A549 treated with AZD2906 at 1 μM for 4 hours (cell line): ENCODE measurements at places on chromosomes 11 and 22. TPM values are rescaled to one million over a fixed set of nuclear protein-coding genes. Genes with fewer than 3 reads are reported as not detected.

Gene ASCL2
- 0.06 to 0.08 TPM in 2 of 5 replicates, not detected in the others for total RNA-seq

Gene SCN4B
- total RNA-seq = 0.01 to 0.05 TPM (median 0.04 TPM) in 4 of 5 replicates, not detected in the other

Gene CAPN1
- 107 to 119 TPM (median 117 TPM) in 5 replicates for total RNA-seq

Gene CFAP68
- 30.2 to 35.4 TPM (median 31.7 TPM) in 5 replicates for total RNA-seq

Gene RPS25
- total RNA-seq = 771 to 1,028 TPM (median 776 TPM) in 5 replicates

Gene OR8G1
- total RNA-seq = not detected in 5 replicates

Gene MAPK8IP2
- 2.6 to 3.9 TPM (median 3.8 TPM) in 5 replicates for total RNA-seq

Gene BDNF
- total RNA-seq = 7.3 to 9.7 TPM (median 8.3 TPM) in 5 replicates

Gene OR10D3
- total RNA-seq = not detected in 5 replicates

Gene JRKL
- total RNA-seq = 4.2 to 8.0 TPM (median 5.9 TPM) in 5 replicates

Gene RHBDD3
- 19.1 to 29.9 TPM (median 26.5 TPM) in 5 replicates for total RNA-seq

Gene OR8H3
- not detected in 5 replicates for total RNA-seq

Gene XKR3
- not detected in 5 replicates for total RNA-seq

Gene PIH1D2
- total RNA-seq = 0.61 to 1.3 TPM (median 0.86 TPM) in 5 replicates

Gene MMP7
- total RNA-seq = 20.6 to 32.5 TPM (median 23.4 TPM) in 5 replicates

Gene KLHL22
- 8.8 to 11.2 TPM (median 10.3 TPM) in 5 replicates for total RNA-seq

Gene UPK2
- 0.23 to 1.2 TPM (median 0.90 TPM) in 5 replicates for total RNA-seq

Gene INS
- not detected in 5 replicates for total RNA-seq

Gene SCN3B
- total RNA-seq = 0.08 to 0.17 TPM (median 0.11 TPM) in 5 replicates

Gene GGTLC2
- not detected in 5 replicates for total RNA-seq

Gene SMPD1
- 8.9 to 11.8 TPM (median 10.5 TPM) in 5 replicates for total RNA-seq

Gene TRIM49
- 0.03 to 0.15 TPM (median 0.08 TPM) in 4 of 5 replicates, not detected in the other for total RNA-seq

Gene NXPE1
- not detected in 5 replicates for total RNA-seq

Gene SPDYC
- total RNA-seq = not detected in 5 replicates

Gene TTC28
- total RNA-seq = 2.5 to 3.4 TPM (median 3.2 TPM) in 5 replicates

Gene OMP
- total RNA-seq = not detected in 5 replicates

Gene PRRG4
- 1.8 to 2.3 TPM (median 2.0 TPM) in 5 replicates for total RNA-seq

Gene OR52E4
- not detected in 5 replicates for total RNA-seq

Gene LRRC74B
- 0.05 to 0.06 TPM in 2 of 5 replicates, not detected in the others for total RNA-seq

Gene MUC15
- total RNA-seq = not detected in 5 replicates

Gene PANX3
- not detected in 5 replicates for total RNA-seq

Gene LTBP3
- 89.3 to 122 TPM (median 106 TPM) in 5 replicates for total RNA-seq

Gene UPK3A
- not detected in 5 replicates for total RNA-seq

Gene GAB4
- not detected in 5 replicates for total RNA-seq

Gene TXNRD2
- 32.4 to 45.1 TPM (median 38.1 TPM) in 5 replicates for total RNA-seq

Gene ANO9
- 0.44 to 1.1 TPM (median 0.70 TPM) in 5 replicates for total RNA-seq

Gene CHKB
- total RNA-seq = 11.6 to 20.4 TPM (median 17.8 TPM) in 5 replicates

Gene NRXN2
- 0.15 to 0.28 TPM (median 0.24 TPM) in 5 replicates for total RNA-seq

Gene PGM2L1
- 10.4 to 17.2 TPM (median 15.9 TPM) in 5 replicates for total RNA-seq

Gene MRGPRE
- total RNA-seq = 0.07 to 0.28 TPM (median 0.08 TPM) in 5 replicates

Gene SEZ6L
- total RNA-seq = not detected in 5 replicates

Gene SEC14L6
- total RNA-seq = not detected in 5 replicates
